ENCODE measurements at places on chromosomes 7 and 10. TPM values are rescaled to one million over a fixed set of nuclear protein-coding genes. Genes with fewer than 3 reads are reported as not detected.

DNA sequence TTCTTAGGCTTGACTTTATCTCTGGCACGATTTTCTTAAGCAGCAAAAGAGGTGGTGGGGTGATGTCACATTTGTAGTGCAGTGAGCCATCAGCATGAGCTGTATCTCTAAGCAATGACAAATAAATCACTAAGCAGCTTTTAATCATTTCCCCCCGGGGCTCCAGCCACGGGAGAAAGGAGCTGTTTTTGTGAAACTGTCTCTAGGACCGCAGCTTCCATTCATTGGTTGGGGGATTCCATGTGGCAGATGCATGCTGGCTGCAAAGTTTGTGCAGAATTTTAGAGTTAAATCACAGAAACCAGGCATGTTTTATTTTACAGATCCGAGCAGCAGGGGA, 464 bp downstream of the KIAA1217 start:
- DNase-seq = peak; percentile 30
- H3K27me3 ChIP-seq = no peaks in the 10 kb centered on the region
- no peaks in the 10 kb centered on the region for H3K36me3 ChIP-seq
- H3K27ac ChIP-seq = peak overlapping the region; percentile 37
- H3K4me1 ChIP-seq = peaks cover 24% of the 10 kb centered on the region

Gene TMEM196
- polyA plus RNA-seq = not detected

- DNase-seq = no peak
- H3K4me3 ChIP-seq = peak overlapping the region; percentile 4
- no peaks in the 10 kb centered on the region for H3K27me3 ChIP-seq
- H3K36me3 ChIP-seq = no peaks in the 10 kb centered on the region
These were observed 13.1 kb upstream of the CUX1 start for GRCh38 chr7:101804088-101804963.

DNA sequence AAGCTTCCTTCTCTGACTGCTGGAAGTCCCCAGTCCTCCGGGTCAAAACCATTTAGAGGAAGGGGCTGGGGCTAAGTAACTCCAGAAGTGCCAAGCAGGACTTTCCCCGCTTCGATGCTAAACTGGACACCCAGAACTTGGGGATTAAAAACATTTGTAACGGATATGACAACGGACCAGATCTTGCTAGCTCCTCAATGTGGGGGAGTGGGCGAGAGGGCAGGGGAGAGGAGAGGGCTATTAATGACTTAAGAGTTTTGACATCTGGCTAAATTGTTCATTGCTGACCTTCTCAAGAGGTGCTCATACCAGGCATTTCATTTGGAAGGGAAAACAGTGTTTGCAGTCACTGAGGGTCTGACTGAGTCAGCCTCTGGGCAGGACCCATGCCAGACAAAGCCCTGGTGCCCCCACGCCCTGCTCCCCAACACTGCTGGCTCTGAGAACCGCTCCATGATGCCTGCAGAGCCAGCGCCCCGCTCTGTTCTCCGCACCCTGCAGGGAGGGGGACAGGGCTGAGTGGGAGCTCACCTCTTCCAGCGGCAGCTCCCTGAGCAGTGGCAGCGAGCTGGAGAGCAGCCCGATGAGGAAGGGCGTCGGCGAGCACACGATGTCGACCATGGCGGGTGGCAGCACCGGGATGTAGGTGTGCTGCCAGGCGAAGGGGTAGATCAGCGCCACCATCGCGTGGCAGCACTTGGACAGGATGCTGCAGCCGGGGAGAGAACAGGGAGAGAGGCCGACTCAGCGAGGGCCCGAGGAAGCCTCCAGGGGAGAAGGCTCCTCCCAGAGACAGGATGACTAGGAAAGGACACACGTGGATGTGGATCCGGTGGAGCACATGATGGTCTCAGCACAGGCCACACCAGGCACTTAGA, 47.7 kb upstream of the MKRN1 start:
- H3K36me3 ChIP-seq = no peaks in the 10 kb centered on the region
- no peak overlapping the region for H3K27ac ChIP-seq
- no peak for DNase-seq
- peaks cover 12% of the 10 kb centered on the region for H3K4me1 ChIP-seq
